ENCODE measurements at places on chromosomes 16 and 17.

DNA sequence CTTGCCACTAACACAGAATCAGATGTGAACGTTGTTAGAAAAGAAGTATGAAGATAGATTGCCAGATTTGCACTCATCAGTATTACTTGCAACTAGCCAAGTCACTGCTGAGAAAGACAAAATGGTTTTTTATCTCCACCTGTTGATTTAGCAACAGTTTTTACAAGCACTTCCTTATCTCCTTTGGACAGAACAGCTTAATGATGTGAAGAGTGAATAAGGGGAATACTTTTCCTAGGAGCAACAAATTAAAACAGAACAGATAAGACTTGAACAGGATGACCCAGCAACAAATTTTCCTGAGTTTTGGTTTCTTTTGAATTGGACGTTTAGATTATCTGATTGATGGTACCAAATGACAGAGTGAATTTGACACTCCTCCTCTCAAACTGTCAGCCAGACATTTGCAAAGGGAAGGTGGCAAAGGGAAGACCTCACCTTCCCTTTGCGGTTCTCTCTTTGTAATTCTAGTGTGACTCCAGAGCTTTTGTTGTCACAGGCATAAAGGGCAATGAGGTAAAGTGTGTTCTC is 130.6 kb downstream of the NLK start:
- no peak for DNase-seq

DNA sequence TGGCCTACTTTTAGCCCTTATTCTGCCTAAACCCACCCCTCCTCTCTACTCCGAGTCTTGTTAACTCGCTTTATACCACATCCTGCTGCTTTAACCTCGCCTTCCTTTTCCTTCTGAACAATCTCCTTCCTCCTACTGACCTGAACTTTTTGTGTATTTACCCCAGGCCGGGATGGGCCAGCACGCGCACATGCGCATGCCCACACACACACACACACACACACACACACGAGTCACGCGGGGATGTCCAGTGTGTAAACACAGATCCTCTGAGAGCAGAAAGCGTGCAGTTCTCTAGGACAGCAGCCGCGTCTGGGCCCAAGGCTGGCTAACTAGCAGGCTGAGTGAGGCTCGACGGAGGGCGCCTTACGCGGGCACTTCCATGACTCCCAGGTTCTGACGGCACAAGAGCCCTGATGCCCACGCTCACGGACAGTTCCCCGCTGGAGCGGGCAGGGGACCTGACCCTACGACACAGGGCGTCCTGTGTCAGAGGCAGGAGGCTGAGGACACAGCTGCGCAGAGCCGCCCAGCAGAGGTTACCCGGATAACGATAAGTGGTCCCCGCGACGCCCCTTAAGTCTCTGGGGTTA is 610 bp downstream of the PIK3R5 start:
- DNase-seq = no peak

- no peak for DNase-seq
Measured at GRCh38 chr17:50863221-50863843, 2.8 kb downstream of the TOB1 start.

DNA sequence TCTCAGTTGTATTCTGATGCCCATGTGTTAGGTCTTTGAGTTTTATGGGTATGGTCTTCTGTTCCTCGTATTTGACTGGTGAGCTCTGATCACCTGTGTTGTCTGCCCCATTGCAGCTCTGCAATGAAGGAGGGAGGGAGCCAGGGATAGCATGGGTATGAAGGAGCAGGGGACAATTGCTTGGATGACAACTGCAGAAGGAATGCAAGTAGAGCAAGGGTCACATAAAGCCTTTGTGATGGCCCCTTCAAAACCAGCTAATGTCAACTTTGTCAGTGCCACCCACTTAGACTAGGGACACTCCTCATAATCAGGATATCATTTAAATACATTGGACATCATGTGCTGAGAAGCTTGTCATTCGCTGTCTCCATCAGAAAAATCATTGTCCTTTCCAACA is 152.7 kb upstream of the MAF start:
- DNase-seq = no peak

GRCh38 chr16:17002565-17002964 is 468.2 kb downstream of the XYLT1 start:
- DNase-seq = no peak

DNA sequence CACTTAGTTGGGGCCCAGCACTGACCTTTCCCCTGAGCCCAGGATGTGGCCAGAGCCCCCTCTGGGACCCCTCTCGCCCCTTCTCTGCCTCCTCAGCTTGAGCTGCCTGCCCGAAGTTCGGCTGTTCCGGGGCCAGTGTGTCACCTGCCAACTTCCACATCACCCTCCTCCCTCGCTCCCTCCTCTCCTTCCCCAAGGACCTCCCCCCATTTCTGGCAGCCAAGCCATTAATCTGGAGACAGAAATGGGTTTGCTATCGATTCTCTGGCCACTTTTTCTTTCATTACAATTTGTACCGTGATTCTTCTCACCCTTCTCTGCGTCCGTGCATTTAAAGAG is 8.8 kb upstream of the ADAM11 start:
- no peak for DNase-seq

DNA sequence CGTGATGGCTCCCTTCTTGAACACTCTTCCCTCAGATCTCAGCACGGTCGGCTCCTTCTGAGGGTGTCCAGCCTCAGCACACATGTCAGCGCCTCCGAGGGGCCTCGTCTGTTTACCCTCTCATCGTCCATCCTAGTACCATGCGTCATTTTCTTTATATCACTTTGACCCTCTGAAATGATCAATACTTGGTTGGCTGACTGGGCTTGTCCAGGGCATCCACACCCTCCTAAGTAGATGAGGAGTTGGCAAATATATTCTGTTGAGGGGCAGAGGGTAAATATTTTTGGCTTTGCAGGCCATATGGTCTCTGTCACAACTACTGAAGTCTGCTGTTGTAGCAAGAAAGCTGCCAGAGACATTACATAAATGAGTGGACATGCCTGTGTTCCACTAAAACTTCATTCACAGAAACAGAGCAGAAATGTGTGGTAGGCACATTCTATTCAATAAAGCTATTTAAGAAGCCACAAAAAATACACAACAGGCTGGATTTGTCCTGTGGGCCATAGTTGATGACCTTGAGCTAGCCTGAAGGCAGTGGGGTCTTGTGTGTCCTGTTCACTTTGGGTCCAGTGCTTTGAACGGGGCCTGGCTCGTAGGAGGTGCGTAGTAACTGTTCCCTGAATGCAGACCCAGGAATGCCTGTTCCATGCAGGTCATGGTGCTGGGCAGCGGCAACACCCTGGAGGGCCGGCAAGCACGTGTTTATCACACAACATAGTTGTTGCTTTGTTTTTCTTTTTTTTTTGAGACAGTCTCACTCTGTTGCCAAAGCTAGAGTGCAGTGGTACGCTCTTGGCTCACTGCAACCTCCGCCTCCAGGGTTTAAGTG is 185.8 kb downstream of the SNX29 start:
- no peak for DNase-seq

GRCh38 chr17:48487221-48487620 is 43.6 kb downstream of the HOXB1 start:
- no peak for DNase-seq

GRCh38 chr16:56413381-56413780 is 12.0 kb downstream of the AMFR start:
- no peak for DNase-seq

DNA sequence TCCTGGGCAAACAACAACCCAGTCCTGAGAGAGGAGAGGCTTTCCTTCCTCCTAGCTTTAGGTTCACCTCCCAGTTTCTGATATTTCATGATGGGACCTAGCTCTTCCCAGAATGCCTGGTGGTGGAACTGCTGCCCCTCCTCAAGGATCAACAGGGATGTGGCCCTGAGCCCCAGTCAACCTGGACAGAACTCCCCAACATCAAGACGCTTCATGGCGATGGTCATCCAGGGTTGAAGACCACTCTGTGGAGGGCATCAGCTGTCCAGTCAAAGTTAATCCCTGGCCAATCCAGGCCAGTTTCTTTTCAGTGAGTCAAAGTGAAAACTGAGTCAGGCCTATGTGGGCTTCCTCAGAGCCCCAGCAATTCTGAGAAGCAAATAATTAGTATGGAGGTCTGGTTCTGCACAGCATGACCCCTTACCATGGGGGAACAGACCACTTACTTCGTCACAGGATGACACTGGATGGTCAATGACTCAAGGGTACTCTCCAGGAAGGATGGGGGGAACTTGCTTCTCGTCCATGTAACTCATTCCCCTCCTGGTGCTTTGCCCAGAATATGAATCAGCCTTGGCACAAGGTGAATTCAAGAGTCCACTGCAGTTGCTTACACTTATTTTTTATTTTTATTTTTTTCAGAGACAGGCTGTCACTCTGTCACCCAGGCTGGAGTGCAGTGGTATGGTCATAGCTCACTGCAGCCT is 14.7 kb upstream of the XYLT2 start:
- no peak for DNase-seq

DNA sequence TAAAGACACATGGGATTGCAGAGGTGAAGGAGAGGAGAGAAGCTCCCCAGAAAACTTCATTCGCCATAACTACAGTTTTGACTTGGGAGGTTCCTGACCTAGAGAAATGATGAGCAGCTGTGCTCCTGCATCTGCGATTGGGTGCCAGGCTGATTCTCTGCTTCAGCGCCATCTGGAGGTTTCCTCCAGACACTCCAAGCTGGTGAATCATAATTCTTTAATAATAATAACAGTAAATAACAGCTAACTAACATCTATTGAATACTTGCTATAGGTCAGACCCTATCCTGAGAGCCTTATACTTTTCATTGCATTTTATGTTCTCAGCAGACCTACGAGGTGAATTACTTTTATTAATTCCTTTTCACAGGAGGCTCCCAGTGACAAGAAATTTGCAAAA is 575.8 kb downstream of the TOX3 start:
- peak; percentile 42 for DNase-seq

GRCh38 chr16:69500496-69500895 is 65.3 kb upstream of the NFAT5 start:
- DNase-seq = no peak

GRCh38 chr16:49350265-49351095 is 23.1 kb upstream of the C16orf78 start:
- peak; percentile 62 for DNase-seq

DNA sequence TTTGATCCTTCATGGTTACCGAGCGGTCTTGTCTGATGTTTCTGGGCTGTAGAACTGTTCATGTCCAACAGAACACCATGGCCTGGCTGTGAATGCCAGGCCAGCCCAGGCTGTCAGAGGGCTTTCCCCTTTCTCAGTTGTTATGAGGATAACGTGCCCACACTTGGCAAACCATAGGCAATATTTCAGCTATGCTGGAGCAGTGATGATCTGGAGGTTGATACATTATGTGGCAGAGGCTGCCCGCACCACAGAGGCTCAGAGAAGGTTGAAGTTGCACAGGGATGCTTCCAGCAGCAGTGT is 92.9 kb downstream of the C16orf78 start:
- DNase-seq = no peak

- DNase-seq = no peak
Measured at GRCh38 chr16:12588510-12588909, 215.2 kb downstream of the CPPED1 start.

DNA sequence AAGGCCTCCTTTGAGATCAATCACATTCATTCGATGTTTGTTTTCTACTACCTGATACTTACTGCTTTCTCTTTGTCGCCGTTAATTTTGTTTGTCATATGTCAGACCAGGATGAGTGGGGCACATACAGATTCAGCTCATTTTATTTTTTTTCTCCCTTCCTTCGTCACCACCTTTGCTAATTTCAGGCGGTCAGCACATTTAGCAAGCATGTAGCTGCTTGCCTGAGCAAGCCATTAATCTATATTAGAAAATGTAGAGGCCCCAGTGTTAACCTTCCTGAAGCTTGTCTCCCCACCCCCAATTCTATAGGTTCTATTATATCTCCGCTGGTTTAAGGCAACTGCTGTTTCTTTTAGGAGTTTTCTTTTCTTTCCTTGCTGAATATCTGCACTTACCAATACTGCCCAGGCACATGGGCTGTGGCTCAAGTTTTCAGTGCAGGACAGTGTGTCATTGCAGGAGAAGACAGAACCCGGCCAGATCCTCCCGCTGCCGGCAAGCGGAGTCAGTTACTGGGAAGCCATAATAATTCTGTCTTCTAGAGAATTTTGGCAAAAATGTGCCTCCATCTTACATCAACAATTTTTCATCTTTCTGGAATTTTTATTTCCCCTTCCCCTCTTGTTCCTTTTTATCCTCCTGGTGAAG is 714.3 kb downstream of the WWOX start:
- no peak for DNase-seq

DNA sequence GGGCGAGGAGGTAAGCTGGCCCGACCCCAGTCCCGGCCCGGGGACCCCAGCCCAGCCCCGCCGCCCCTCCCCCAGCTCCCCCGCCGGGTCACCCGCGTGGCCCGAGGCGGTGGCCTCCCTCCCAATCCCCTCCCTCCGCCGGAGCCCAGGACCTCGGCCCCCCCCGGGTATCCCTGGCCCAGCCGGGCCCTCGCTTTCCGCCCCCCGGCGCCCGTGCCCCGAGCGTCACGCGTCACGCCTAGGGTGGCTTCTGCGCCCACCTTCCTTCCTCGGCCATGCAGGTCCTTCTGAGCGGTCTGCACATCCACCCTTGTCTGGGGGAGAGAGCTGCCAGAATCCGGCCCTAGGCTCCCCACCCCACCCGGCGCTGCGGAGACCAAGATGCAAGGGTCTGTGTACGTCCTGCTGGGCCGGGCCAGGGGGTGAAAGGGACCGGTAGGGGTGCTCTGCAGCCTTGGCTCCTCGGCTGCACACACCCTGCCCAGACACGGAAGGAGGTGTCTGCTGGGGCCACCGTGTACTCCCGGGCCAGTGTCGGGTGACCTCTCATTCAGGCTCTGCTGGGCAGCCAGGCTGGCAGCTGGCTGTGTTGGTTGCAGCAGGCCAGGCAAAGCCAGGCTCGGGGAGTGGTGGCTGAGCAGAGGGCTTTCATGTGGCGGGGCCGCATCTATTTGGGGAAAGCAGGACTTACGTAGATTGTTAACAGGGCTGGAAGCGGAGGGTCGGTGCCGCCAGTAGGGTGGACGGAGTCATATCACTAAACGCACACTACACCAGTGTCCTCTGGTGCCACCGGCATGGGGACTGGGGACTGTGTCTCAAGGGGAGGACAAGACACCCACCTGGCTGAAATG is 754 bp downstream of the RAB11FIP4 start:
- DNase-seq = peak; percentile 51

- no peak for DNase-seq
Measured at GRCh38 chr17:75081611-75082540, 5.9 kb upstream of the SLC16A5 start.

DNA sequence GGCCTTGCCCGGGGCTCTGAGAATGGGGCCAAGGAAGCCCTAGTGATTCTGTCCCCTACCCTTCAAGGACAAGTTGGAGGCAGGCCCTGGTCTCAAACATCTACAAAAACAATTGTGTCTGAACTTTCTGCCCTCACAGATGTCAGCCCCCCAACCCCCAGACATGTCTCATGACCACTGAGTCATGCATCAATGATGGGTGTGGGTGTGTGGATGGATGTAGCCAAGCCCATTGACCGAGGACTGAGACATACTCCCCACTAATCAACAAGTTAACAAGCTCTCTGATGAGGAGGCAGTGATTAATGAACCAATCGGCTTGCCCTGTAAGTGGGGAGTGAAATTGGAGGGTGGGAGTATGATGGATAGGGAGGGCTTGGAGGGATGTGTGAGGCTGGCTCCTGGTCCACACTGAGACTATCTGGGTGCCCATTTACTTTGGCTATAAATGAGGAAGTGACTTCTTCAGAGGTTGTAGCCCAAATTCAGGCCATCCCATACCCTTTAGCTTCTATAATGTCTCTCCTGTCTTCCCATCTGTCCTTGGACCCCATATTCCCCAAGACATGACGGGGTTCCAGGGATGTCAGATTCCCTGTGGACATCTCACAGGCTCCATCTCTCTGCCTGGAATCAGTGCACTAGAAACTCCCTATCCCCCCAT is 97.1 kb upstream of the TMEM97 start:
- no peak for DNase-seq
